Stimulated activated CD4-positive, alpha-beta T cell treated with anti-CD3 and anti-CD28 coated beads, Interleukin-12 subunit alpha, Interleukin-12 subunit beta, amount 100 ng/mL, for 4 hours (primary cell): ENCODE measurements at places on chromosomes 4 and X.

- DNase-seq = no peak
Measured at GRCh38 chrX:111519215-111519614, 7.8 kb downstream of the SERTM2 start.

DNA sequence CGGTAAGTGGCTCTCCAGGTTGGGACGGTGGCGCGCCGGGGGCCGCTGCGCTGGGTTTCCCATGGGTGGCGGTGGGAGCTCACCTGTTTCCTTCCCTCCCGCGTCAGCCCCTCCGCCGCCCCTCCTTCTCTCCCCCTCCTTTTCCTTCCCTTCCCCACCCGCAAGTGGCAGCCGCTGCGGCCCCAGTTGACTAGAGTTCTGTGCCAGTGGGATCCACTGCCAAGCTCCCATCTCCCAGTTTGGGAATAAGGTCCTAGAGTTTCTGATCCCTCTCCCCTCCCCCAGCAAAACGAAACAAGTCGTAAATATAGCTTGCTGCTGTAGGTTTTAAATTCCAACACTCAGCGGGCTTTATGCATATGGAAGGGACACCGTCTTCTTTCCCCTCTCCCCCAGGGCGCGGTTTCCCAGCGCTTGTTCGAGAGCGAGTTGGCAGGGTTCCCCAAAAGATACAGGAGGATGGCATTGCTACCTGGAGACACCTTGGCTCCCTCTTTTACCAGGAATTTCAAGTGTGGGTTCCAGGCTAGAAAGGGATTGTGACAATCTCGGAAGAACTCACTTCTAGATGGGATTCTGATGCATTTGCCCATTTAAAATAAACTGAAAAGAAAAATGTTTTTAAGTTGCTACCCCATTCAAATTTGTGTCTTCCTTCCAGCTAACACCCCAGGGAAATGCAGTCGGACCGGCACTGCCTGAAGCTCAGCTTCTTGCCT is 1.2 kb downstream of the TLL1 start:
- DNase-seq = no peak

DNA sequence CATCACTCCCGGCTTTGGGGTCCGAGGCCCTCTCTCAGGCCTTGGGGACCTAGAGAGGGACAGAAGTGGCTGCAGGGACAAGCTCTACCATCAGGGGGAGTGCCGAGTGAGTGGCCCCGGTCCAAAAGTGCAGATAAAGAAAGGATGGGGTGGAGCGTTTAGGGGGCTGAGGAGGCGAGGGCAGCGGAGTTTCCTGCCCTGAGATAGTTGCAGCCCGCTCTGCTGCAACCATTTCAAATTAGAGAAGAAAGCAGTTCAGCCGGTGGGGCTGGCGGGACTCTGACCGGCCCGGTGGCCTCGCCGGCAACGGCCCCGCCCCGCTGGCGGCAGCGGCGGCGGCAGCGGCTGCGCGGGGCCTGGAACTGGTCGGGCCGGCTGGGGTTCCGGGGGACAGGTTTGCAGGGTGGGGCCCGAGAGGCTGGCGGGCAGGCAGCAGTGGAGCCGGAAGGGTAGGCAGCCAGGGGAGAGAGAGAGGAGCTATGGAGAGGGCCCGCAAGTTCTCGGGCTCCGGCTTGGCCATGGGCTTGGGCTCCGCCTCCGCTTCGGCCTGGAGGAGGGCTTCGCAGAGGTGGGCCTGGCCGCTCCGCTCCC is 7.6 kb downstream of the DLG3 start:
- DNase-seq = peak; percentile 52

DNA sequence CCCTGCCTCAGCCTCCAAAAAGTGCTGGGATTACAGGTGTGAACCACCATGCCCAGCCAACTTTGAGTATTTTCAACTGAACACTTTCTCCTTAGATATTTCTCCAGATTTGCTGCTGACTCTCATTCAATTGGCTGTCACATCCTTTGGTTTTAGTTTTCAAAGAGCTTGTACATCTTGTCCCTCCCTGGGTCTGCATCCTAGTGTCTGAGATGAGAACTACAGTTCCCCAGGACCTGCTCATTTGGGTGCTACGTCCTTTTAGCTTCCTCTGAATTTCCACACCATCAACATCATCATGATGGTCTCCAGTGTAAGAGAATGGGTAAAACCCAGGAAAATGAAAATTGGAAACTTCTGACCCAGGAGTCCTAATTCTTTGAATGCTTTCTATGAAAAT is 312.9 kb downstream of the NLGN4X start:
- DNase-seq = no peak

DNA sequence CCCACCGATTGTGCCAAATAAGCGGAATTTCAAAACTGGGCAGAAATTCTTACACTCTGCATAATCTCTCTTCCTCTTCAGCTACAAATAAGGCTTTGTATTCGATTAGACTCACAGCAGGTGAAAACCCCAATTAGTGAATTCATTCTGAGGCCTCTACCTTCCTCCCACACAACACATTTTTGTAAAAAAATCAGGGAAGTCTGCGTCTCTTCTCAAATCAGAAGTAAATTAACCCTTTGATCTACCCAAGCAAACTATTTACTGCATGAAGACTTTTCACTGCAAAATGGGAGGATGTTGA is 200.6 kb upstream of the FTHL17 start:
- DNase-seq = no peak
